ENCODE measurements at places on chromosomes 1 and 21.

- DNase-seq = no peak
Measured at GRCh38 chr1:172456344-172456769, 12.5 kb upstream of the PIGC start.

GRCh38 chr1:212188599-212189351, 96.4 kb upstream of the PPP2R5A start:
- DNase-seq = no peak

- DNase-seq = no peak
Measured at GRCh38 chr1:117295001-117295400, 72.2 kb upstream of the MAN1A2 start.

DNA sequence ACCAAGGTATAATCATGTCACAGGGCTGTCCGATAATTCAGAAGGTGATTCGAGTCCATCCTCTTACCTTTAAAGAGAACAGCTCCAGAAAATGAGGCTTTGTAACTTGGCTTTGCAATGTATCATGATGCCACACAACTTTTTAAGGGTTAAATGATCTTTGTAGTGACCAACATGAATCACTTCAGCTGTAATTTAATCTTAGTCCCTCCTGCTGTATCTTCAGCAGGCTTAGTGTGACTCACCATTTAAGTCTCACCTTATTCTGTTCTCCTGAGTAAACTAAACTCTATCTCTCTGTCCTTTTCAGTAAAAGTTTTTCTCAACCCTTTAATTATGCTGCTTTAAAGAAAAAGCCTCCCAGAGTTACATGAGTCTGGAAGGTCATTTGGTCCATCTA, 1.9 kb upstream of the HIVEP3 start:
- DNase-seq = no peak

DNA sequence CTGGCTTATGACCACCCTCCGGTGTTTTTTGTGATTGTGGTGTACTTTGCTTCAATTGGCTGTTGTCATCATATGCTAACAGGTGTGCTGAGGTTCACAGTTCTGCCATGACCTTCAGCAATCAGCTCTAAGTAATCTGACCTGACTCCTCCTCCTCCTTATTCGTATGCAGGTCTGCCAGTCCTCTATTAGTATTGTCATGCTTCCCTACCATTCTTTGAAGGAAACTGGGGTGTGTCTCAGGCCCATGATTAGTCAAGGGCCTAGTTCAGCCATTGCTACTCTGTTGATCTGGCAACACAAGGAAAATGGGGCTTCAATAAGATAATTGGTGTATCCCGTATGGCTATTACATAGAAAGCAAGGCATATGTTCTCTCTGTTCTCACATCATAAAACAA, 332.3 kb upstream of the DPYD start:
- no peak for DNase-seq

- DNase-seq = no peak
Measured at GRCh38 chr1:221839782-221840395, 98.0 kb upstream of the DUSP10 start.

- DNase-seq = no peak
Measured at GRCh38 chr1:204714194-204714860, 28.8 kb upstream of the LRRN2 start.

- no peak for DNase-seq
Measured at GRCh38 chr1:179728271-179728670, 14.8 kb upstream of the FAM163A start.

GRCh38 chr1:185564816-185565215, 169.4 kb upstream of the HMCN1 start:
- no peak for DNase-seq

- no peak for DNase-seq
Measured at GRCh38 chr1:215521279-215521678, 45.8 kb upstream of the KCTD3 start.

DNA sequence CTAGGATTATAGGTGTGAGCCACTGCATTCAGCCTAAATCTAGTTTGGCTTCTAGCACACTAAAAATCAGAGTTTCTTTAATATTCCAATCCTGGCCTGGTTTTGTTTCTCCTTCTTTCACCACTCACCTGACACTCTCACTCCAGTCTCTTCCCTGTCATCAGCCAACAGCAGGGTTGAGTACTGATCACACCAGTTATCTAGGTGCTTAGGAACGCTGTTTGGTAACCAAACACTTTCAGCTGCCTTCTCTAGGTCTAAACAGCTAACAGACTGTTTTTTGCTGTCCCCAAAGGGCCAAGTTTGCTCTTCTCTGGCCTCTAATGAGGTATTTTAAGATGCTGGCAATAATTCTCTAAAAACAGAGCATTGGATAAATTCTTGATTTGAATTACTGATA, 17.7 kb upstream of the FRRS1 start:
- DNase-seq = no peak
